Activated CD4-positive, alpha-beta T cell treated with anti-CD3 and anti-CD28 coated beads for 24 hours (primary cell): ENCODE measurements at places on chromosomes 11 and 22.

- no peak for DNase-seq
Measured at GRCh38 chr11:45395947-45396346, 109.8 kb upstream of the SYT13 start.

GRCh38 chr11:14411818-14412217, 52.8 kb upstream of the RRAS2 start:
- DNase-seq = no peak

DNA sequence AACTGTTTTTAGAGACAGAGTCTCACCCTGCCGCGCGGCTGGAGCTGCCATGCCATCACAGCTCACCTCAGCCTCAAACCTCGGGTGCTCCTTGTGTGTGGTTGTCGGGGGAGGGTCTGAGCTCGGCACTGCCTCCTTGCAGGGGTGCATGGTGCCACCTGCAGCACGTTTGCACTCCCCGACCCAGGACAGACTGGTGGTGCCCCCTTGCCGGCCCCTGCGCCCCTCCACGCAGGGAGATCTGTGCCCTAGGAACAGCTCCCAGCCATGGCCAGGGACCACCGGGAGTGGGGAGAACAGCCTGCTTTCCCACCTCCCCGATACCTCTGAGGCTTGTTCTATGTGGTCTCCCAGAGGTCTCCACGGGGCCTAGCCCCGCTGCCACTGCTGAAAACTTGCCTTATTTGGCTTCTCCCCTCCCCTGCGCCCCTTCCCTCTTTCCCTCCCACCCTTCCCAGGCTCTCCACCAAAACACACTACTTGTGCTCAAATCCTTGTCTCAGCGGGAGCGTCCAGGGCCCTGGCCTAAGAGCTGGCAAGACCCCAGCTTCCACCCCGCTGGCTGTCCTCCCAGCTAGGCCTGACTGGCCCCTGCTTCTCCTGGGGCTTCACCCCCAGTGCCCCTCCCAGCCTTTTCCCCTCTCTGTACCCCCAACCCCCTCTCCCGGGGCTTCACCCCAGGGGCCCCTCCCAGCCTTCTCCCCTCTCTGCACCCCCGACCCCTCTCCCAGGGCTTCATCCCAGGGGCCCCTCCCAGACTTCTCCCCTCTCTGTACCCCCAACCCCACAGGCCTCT, 13.4 kb upstream of the TPCN2 start:
- DNase-seq = no peak

DNA sequence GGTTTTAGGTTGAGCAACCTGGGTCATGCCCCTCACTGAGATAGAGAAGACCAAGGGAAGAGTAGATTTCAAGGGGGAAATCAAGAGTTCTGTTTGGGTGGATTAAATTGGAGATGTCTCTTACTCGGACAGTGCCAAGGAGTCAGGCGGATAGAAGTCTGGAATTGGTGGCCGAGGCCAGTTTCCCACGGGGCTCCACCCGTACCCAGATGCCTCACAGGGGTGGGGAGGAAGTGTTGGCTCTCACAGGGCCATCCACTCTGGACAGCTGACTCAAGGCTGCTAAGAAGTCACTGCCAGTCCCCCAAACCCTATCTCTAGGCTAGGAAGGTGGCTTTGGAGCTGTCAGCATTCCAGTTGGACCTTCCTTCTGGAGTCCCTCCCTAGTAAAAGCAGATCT, 79.1 kb upstream of the TIMP3 start:
- DNase-seq = no peak

GRCh38 chr11:38900211-38900610, 2302.2 kb upstream of the RAG2 start:
- no peak for DNase-seq

DNA sequence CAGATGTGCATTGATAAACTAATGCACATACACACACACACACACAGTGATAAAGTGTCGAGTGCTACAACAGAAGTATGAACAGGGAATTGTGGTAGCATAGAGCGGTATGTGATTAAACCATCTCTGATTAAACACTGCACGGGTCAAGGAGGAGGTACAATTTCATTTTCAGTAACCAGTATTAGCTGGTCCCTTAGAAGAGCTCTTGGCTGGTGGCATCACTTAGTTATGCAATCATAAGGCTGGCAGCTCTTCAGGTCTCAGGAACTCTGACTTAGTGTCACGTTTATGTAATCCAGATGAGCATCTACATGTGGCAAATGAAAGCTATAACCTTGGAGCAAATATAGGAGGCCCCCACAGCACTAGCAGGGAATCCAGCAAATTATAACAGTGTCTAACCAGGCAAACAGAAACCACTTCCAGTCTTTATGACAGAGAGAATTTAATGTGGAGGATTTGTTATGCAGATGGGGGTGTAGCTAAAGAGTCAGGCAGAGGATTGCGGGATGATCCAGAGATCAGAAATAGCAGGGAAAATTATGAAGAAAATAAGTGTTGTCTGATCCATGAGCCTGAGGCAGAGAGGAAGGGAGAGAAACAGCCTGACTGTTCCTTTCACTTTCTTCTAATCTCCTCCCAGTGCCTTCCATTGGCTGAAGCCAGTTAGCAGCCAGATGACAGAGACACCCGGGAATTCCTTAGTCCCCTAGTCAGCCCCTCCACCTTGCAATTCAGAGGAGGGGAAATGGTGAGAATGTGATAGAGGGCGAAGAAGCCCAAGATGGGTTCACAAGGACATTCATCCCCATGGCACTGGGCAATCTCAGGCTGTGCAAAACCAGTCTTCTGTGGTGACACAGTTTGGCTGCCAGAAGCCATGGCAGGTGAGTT, 533.1 kb upstream of the TENM4 start:
- DNase-seq = no peak

- DNase-seq = no peak
Measured at GRCh38 chr11:121344824-121345223, 52.3 kb downstream of the SC5D start.

DNA sequence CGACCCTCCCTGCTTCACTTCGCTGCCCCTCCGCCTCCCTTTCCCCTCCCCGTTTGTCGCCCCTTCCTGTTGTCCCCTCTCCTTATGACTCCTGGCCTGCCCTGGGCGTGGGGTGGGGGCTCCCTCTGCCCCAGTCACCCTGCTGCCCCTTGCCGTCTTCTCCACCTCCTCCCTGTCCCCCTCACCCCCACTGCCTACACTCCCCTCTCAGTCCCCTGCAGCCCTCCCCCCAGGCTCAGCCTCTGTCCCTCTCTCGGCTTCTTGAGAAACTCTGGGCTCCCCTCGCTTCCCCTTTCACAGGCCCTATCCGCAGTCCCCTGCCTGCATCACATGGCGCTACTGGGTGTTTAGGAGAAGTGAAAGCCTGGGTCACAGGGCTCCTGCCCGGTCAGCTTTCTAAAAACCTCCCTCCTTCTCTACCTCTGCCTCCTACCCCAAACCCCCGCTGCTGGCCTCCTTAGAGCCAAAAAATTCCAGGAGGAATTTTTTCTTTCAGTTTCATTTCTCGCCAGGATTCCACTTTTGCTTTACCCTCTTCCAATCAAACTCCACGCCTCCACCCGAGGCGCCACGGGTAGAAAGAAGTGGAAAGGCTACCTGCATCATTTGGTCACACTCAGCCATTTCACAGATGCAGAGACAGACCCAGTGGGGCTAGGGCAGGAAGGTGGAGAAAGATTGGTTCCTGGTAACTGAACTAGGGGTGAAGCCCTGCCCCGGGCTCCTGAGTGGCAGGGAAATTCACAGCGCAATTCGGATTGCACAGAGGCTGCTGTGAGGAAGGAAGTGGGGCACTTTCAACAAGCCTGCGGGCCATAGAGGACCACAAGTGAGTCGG, at the start of gene SLC15A3:
Gene SLC15A3, minus strand, starts transcription at position 273 of the 838 bp plus-strand sequence. CDS start 625 bp downstream, outside the sequence.
- DNase-seq = no peak

DNA sequence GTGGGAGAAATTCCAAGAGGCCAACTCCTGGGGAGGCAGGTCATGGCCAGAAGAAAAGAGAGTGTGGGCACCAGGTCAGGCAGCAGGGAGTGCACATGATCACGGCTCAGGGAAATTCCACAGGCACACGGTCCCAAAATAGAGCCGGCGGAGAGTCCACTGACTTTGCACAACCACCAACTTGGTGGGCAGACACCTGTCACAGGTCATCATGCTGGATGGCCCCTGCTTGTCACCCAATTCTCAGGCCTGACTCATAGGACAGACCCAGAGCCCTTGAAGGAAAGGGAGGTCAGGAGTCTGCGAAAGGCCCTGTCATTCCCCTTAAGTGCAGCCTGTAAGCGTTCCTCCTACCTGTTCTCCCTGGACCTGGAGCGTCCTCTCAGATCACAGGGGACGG, 15.8 kb downstream of the APOL2 start:
- no peak for DNase-seq
